Smooth muscle cell of the brain vasculature (primary cell): ENCODE measurements at places on chromosomes 2 and 18.

GRCh38 chr18:32595832-32596231 lies 125.2 kb upstream of the GAREM1 start:
- DNase-seq = no peak

GRCh38 chr2:27072920-27073319 lies 1.5 kb upstream of the OST4 start:
- no peak for DNase-seq

DNA sequence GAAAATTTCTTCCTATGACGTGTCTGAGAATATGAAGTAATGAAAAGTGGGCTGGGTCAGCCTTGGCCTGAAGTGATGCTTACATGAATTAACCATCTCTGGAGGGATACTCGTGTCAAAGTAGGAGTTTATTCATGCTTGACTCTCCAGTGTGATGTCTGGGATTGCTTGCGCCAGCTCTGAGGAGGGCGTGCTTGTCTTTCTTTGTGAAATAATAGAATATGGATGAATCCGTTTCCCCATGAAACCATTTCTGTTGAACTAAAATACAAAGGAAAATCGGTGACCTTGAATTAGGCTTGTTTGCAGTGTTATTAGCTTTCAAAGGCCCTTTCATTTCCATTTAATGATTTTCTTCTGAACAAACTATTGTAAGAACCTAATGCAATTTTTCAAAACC lies 77.9 kb downstream of the EML6 start:
- DNase-seq = no peak

- peak; percentile 74 for DNase-seq
These were observed 147.4 kb upstream of the PGAP1 start for GRCh38 chr2:197073701-197074433.

DNA sequence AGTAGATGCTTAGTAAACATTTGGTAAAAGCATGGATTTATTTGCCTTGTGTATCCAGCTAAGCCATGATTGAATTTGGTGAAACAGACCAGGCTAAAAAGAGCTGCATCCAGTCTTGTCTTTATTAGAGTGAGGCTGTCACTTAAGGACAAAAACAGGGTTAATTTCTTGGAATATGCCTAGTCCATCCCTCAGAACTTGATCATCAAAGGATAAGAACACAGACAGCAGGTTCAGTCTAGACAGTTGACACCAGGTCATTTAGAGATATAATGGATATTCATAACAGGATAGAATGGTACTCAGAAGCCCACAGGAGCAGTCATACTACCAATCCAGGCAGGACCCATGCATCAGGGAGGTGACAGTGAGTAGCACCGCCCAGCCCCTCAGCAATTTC lies 434.9 kb upstream of the ST6GAL2 start:
- DNase-seq = no peak

DNA sequence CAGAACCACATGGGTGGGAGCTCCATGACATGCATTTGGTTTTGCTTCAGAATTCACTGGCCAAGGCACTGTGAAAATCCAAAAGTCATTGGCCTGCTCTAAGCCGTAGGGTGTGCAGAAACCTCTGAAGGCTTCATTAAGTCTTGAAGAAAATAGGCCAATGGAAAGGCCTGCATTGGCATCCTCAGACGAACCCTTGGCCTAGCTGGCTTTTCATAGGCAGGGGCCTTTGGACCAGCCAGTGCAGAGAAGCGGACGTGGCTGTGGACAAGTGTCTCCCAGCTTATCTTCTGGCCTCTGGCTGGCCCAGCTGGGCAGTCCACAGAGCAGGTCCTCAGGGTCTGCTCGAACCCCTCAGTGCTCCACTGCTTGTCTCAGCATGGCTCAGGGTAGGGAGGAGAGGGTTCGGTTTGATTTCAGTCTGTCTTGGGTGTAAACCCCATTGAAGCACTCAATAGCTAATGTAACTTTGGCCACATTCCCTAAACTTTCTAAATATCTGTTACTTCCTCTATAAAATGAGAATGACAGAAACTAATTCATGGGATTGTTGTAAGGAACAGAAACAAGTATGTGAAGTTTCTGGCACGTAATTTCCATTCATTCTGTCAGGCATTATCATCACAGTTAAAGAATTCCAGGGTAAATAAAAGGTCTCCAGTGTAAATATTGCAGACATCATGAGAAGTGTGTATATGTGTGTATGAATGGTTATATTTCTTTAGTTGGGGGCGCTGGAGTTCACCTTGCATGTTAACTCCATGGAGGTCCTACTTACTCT lies 125.5 kb downstream of the TFCP2L1 start:
- no peak for DNase-seq

- DNase-seq = no peak
These were observed 249.3 kb upstream of the SYT4 start for GRCh38 chr18:43526426-43527145.

- DNase-seq = no peak
These were observed 702.2 kb downstream of the ERBB4 start for GRCh38 chr2:211836409-211836808.

DNA sequence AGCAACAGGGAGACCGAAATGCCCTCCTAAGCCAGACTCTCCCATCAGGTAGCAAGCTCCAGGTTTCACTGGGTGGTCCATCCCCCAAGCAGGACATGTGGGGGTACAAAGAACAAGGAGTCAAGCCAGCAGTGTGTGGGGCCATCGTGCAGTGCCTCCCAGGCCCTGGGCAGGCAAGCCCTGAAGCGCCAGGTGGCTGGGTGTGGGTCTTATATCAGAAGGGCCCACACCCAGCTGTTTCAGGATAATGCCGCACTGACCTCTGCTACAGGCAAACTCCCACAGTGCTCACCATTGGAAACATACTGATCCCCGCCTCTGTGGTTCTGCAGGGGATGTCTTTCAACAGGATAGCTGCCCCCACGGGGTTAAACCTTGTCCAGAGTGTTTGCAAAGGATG lies 174.2 kb upstream of the SMAD2 start:
- DNase-seq = no peak

DNA sequence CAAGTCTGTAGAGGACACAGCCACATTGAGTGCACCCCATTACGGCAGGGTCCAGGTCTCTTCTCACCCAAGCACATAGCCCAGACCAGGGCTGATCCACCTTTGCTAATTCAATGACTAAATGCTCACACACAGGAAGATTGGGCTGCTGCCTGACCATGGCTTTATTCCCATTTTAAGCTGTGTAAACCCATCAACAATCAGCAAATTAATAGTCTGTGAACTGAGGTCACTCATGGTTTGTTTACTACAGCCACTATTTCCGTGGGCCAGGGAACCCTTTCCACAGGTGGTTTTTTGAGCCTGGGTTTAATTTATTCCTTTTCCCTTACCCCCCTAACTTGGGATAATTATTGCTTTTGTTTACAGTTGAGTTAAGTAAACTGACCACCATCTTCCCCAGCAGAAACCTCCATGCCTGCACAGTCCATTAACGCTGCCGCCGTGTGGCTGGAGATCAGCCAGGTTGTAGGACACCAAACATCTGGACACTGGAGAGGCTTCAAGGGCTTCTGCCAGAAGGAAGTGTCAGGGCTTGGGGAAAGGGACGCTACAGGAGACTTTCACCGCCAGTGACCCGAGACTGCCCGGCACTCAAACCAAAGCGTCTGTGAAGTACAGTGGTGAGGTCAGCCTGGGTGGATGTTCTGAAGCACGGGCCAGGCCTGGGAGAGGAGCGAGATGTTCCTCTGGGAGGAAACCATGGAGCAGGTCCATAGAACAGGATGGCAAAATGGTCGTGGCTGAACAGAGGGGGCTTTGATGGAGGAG lies 282.9 kb downstream of the DYSF start:
- no peak for DNase-seq

GRCh38 chr2:9102861-9103662 lies 99.6 kb upstream of the MBOAT2 start:
- DNase-seq = no peak

- no peak for DNase-seq
These were observed 29.9 kb downstream of the CYP26B1 start for GRCh38 chr2:72117718-72118117.

GRCh38 chr2:168534926-168535325 lies 78.9 kb downstream of the CERS6 start:
- DNase-seq = no peak

DNA sequence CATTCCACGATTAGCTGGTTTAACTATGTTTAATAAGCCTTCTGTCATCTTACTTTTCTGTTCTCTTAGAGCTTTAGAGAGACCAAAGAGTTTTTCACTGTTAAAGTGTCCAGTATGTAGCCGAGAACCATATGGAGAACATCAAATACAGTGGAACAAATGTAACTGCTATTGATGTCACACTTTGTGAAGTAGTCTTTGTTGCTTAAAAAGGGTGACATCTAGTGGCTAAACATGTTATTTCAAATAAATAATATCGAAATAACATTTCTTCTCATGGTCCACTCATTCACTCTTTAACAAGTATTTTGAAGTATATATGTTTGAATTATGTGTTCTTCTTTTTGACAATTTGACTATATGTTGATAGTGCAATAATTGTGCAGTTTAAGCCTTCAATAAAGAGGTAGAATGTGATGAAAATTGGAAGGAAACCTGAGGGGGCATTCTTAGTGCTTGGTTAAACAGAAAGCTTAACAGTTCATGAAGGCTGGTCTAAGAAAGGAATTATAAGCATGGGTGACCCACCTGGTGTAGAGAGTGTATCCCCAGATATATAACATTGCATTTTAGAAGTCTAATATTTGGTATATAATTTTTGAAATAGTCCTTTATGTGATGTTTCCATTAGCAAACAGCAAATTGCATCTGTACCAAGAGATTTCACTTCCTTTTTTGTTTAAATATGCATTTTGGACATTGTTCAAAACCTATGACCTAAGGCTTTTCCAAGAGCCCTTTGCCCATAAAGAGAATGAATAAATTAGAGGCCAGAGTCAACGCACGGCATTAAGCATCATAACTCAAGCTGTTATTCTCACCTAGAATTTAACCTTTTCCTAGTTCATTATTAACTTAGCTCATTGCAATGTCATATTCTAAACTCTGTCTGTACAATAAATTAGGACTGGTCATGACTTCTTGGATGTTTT lies 112.1 kb downstream of the KYNU start:
- no peak for DNase-seq

DNA sequence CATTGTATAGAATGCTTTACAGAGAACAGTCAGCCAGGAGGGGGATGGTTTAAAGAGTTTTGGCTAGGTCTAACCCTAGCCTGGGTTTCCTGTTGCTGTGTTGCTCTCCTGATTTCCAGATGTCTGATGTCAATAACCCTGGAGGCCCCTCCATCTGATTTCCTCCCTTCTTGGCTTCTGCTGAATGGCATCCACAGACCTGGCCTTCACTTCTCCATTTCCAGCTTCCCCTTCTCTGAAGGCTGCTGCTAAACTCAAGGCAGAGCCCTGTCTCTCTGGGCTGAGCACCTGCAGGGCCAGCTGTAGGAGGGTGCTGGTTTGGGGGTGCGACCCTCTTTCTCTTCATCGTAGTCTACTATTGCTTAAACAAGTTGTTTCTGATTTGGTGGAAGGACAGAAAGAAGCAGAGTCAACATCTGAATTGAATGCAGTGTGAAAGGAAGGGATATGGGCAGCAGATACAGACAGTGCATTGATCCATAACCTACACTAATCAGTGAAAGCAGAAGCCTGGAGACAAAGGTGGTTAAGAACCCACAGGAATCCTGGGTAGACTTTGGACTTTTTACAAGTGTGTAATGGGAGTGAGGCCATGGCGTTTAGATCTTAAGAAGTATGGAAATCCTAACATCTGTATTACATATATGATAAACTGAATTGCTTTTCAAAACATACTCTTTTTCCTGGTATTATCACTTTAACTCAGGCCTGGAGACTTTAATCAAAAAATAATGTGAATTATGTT lies 153.6 kb downstream of the HRH4 start:
- DNase-seq = no peak

DNA sequence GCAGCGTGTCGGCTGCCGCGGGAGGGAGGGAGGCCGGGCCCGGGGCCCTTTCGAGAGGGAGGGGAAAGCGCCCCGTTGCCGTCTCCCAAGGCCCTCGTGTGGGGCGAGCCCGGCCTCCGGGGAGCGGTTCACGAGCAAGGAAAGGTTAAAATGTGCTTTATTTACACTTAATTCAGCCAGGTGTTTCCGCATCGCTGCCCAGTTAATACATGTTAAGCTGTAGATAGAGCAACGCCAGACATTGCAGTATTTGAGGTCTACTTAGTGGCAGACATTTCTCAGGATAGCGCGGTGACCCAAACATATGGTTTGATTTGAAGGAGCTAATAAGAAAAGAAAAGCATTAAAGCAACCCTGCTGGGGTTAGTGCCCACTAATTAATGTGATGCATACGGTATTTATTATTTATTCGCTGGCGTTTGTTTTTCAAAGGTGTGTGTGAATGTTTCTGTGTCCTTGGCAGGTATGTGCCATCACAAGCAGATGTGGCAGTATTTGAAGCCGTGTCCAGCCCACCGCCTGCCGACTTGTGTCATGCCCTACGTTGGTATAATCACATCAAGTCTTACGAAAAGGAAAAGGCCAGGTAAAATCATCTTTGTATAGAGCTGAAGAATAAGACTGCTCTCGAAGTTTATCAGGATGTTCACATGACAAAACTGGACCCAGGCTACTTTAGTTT lies 571 bp downstream of the EEF1B2 start:
- DNase-seq = no peak

DNA sequence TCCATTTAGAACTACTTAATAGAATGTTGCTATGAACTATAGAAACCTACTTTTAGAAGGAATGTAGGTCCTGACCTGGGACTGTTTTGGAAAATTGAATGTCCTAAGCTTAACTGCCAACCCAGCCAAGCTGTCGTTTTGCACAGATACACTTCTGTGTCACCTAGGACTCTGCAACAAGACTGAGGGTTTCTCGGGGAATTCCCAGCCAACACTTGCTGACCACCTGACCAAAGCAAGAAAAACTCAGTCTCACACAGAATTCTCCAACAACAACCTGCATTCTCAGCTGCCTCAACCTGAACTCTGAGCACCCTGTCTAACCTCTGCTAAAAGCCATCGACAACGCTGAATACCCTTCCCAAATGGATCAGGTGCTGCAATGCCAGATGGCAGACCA lies 128.2 kb downstream of the SS18 start:
- DNase-seq = no peak

GRCh38 chr18:8657050-8657820 lies 48.0 kb downstream of the RAB12 start:
- no peak for DNase-seq

- no peak for DNase-seq
These were observed 202 bp downstream of the MCEE start for GRCh38 chr2:71129902-71130151.

DNA sequence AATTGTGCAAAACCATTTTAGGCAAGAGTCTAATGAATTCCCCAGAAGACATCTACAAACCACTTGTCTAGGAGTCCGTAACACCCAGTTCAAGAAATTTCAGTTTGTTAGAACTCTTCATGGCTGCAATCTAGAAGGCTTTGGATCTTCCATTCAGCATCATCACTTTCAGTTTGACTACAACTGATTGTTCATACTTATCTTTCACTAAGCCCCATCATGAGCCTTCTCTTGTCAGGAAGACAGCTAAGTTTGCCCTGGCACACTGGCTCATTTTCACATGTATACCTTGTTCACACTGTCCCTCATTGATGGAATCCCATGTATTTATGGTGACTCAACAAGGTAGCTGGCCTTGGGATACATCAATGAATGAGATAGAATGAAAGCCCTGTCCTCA lies 898.4 kb upstream of the CELF4 start:
- DNase-seq = no peak

GRCh38 chr2:126970583-126970982 lies 71.9 kb downstream of the TEX51 start:
- DNase-seq = no peak
